ENCODE measurements at places on chromosomes 2 and 18. TPM values are rescaled to one million over a fixed set of nuclear protein-coding genes. Genes with fewer than 3 reads are reported as not detected.

The GPR55 gene
- 1.2 TPM for total RNA-seq

The LOXHD1 gene
- total RNA-seq = 2.7 TPM

The EFHD1 gene
- 10.7 TPM for total RNA-seq

The IGFBP5 gene
- total RNA-seq = 169 TPM

The PHLPP1 gene
- total RNA-seq = 11.9 TPM

- H3K27ac ChIP-seq = no peak overlapping the region
- no peak overlapping the region for H3K4me3 ChIP-seq
- no peaks in the 10 kb centered on the region for H3K27me3 ChIP-seq
Measured at GRCh38 chr2:119290859-119291587, 67.4 kb downstream of the STEAP3 start.

GRCh38 chr2:222819722-222820333, 41.0 kb upstream of the ACSL3 start:
- H3K4me1 ChIP-seq = no peaks in the 10 kb centered on the region
- no peak overlapping the region for H3K4me3 ChIP-seq
- no peak overlapping the region for H3K27ac ChIP-seq
- H3K36me3 ChIP-seq = no peaks in the 10 kb centered on the region

- no peaks in the 10 kb centered on the region for H3K36me3 ChIP-seq
- H3K27me3 ChIP-seq = no peaks in the 10 kb centered on the region
- no peak overlapping the region for H3K4me3 ChIP-seq
- no peak overlapping the region for H3K27ac ChIP-seq
- H3K4me1 ChIP-seq = no peaks in the 10 kb centered on the region
Measured at GRCh38 chr2:57554348-57554747, 492.3 kb upstream of the VRK2 start.

DNA sequence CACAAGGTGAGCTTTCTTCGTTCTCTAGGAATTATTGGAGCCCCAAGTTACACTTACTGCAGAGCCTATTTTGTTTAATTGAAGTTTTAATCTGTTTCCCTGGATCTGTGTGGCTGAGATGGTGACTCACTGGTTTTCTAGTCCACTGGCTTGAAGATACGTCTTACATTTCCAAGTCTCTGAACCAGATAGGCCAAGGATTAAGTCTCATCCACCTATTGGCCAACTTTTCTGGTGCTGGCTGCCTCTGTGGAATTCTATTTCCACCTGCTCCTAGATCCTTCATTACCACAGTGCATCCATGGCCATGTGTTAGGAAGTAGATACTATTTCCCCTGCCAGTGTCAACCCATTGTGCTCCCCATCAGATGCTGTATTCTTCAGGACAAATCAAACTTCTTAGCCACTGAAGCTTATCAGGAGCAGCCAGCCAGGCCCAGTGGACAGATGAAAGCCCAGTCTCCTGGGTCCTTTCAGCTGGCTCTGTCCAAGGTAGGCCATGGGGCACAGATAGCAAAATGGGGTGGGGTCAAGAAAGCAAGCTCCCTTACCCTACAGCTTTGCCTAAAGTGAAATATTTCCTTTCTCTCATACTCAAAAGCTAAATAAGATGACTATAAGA, 198.8 kb upstream of the TCF4 start:
- H3K36me3 ChIP-seq = no peaks in the 10 kb centered on the region
- H3K4me1 ChIP-seq = no peaks in the 10 kb centered on the region
- DNase-seq = no peak
- H3K4me3 ChIP-seq = no peak overlapping the region
